NCI-H1930 (cell line): ENCODE measurements at places on chromosomes 6 and 20.

DNA sequence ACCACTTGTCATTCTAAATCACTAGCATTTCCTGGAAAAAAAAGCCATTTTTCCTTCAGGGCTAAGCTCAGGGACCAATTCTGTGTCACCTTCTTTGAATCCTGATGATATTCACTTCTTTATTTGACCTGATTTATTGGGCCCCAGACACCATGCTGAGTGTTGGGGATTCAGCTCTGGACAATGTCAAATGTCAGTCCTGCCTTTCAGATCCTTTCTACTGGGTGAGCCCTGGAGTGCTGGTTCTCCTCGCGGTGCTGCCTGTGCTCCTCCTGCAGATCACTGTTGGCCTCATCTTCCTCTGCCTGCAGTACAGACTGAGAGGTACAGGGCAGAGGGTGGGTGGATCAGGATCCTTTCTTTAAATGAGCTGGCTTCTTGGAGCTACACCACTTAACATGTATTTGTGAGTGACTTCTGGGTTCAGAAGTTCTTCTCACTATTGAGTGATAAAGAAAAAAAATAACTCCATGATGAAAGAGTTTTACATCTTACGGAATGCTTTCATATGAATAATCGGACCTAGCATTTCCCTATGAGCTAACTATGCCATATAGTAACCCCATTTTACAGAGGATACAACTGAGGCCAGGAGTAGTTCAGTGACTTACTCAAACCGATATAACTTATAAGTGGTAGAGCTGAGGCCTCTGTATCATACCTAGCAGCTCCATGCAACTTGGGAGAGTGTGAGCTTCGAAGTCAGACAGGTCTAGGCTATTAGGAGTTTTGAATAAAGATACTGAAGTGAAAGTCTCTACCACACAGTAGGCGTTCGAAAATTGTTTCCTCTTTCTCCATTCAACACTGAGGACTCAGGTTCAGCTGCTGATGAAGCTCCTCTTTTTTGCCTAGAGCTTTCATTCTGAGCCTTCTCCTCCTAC lies 9.3 kb downstream of the MOG start:
- no peak for DNase-seq

DNA sequence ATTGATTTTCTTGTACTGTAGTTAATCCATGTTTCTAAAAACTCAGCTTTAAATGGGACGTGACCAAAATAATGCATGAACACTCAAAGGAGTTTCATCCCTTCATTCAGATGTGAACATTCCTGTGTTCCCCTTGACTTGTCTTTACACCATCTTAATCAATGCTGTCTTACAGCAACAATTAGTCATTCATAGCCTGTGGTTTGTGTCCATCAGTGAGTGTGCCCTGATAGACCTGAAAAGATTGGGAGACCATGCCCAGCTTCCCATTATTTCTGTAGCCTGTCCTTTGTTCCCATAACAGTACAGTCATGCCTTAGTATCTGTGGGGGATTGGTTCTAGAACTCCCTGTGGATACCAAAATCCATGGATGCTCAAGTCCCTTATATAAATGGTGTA lies 23.9 kb downstream of the NT5E start:
- no peak for DNase-seq

DNA sequence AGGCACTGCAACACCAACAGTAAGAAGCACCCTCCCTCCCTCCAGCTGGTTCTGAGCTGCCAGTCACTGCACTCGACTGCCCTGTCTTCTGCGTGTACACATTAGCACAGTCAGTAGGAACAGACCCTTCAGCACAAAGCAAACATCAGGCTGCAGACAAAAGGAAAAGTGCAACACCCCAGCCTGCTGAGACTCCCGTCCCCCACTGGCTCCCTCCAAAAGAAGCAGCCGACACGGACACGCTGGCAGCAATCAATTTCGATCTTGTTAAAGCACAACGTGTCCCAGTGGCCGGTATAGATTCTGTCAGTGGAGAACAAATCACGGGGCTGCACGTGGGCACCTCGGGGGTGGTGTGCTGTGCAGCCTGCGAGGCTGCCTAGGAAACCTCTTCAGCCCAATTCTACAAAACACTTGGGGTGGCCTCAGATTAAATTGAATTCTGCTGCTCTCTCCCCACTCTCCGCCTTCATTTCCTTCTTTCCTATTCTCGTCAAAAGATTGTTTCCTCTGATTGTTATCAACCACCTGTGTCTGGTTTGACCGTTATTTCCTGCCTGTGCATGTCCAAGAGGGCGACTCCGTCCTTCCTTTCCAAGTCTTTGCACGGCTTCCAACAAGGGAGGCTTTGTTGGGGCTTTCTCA lies 38.7 kb downstream of the TRAF3IP2 start:
- DNase-seq = peak; percentile 32

- no peak for DNase-seq
These were observed 129.8 kb upstream of the EDN1 start for GRCh38 chr6:12160326-12160725.

DNA sequence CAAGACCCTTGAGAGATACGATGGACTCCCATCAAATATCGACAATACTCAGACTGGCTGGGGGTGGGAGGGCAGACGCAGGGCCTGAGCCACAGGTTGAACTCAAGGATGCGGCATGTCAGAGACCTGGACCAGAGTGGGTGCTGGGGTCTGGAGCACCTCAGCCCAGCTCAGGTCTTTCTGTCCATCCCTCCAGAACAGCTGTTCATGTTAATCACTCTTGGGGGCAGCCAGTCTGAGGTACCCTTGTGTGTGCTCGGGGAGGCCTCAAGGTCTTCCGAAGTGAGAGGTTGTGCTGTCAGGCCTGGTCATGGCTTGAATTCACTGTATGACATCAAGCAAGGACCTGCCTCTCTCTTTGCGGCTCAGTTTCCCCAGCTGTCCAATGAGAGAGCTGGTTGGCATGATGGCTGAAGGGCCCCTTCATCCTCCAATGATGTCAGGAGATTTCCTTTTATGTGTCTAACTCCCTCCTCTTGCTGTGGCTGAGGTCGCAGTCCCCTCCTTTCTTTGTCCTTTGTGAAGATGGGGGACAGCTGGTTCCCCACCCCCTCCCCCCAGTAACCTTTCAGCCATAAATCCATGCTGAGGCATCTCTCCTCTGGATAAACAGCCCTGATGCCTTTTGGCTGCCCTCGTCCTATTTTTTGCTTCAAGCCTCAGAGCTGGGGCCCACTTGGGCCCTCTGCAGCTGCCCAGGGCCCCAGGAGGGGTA lies 15.3 kb downstream of the MYH7B start:
- DNase-seq = no peak

GRCh38 chr6:14012313-14013030 lies 87.7 kb downstream of the RNF182 start:
- DNase-seq = no peak

DNA sequence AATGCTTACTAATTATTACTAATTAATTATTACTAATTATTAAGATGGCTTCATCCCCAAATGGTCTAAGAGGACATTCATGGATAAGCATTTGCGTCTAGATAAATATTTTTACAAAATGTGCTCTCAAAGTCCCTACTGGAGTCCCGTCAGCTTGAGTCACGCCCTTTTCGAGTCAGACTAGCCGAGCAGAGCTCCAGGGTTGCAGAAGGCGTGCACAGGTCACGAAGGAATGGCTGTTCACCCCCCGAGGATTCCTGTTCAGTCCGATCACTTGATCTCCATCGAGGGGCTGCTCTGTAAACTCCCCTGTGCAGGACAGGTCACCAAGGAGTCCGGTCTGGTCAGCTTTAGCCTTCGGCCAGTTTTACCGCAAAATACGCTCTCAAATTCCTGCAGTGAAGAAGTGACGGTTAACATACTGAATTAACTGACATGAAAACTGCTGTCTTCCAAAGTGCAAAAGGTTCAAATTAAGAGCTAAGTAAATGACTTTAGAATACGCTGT lies 19.9 kb downstream of the TCFL5 start:
- no peak for DNase-seq

- DNase-seq = no peak
These were observed 249.1 kb downstream of the TBC1D7 start for GRCh38 chr6:13079096-13079723.

- DNase-seq = no peak
These were observed 43.6 kb upstream of the SLC32A1 start for GRCh38 chr20:38680500-38681306.

DNA sequence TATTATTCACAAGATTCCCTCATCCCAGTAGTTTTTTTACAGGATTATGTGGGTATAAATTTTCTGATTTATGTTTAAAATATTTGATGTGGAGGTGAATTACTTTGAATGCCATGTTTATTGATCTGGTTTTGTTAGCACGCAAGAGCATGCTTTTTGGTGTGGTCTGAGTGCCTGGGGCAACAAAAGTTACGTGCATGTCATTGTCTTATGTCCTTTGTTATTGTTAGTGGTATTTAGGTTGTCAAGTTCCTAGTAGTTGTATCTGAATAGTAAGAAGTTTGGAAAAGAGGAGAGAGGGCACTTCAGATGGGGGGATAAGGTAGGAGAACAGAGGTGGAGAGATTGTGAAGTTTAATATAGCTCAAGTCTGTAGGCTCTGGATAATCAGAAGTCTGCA lies 95.0 kb downstream of the ATRN start:
- DNase-seq = no peak

DNA sequence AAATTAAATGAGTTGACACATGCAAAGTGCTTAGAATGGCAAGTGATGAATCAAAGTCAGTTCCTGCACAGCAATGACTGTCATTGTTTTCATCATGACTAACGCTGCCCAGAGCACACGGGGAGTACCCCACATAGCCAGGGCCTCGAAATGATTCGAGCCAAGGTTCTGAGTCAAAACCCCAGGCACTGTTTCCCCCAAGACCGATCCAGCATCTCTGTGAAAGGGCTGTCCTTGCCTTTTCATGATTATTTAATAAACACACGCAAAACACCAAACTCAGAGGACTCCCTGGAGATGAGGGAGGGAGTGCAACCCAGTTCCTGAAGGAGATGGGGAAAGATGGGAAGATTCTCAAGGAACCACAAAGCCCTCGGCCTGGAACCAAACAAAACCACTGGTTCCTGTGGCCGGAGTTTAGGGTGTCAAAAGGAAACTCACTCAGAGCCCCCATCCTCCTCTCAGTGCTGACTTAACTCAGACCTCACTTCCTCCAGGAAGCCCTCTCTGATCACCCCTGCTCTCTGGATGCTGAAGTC lies 3.8 kb downstream of the PREX1 start:
- no peak for DNase-seq
